ENCODE measurements at places on chromosomes 1 and 21.

GRCh38 chr1:206761159-206761768 is 9.3 kb upstream of the IL19 start:
- no peak for DNase-seq

DNA sequence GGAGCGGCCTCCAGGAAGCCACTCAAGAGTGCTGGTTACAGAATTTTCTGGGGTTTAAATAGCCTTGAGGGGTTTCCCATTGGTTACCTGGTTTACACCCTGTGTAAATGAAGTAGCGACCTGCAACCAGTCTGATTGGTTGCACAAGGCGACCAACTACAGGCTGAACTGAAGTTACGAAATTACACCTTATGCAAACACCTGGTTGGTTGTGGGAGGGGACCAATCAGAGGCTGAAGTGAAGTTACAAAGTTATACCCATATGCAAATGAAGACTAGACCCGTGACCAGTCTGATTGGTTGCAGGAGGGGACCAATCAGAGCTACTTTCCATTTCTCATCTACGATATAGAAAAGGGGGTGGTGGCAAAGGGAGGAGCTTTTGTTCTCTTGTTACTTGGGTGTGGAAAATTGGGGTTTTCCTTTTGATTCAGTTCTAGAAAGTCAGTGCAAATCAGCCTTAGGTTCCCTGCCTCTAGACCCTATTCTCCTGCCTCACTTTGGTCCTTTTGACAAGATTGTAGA is 22.2 kb upstream of the C1orf174 start:
- DNase-seq = no peak

GRCh38 chr1:25004355-25004754 is 74.3 kb upstream of the RUNX3 start:
- no peak for DNase-seq

- DNase-seq = no peak
Observed at GRCh38 chr1:30117685-30118084, 605.7 kb downstream of the MATN1 start.

- no peak for DNase-seq
Observed at GRCh38 chr1:56255516-56256152, 323.7 kb downstream of the PLPP3 start.

DNA sequence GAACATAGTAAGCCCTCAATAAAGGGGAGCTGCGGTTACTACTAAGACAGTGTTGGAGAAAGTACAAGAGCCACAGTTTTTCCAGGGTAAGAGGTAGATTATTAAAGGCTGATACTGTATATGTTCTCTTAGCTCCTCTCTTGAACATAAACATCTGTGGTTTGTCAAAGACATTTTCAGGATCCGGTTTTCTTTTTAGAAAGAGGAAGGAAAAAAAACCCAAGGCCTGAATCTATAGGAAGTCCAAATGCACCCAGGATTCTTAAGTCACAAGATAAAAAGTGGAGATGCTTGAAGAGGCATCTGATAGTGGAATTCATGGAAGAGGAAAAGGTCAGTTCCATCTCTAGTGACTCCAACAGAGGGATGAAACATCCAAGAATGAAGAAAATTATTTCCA is 24.6 kb upstream of the SLC45A3 start:
- no peak for DNase-seq

GRCh38 chr1:5622412-5622811 is 369.8 kb downstream of the NPHP4 start:
- DNase-seq = no peak

- no peak for DNase-seq
Observed at GRCh38 chr1:210705086-210705485, 376.4 kb downstream of the HHAT start.

GRCh38 chr1:82640352-82640751 is 839.6 kb downstream of the ADGRL2 start:
- no peak for DNase-seq

GRCh38 chr1:223844787-223845036 is 1.0 kb downstream of the TP53BP2 start:
- DNase-seq = no peak

GRCh38 chr1:178086766-178087165 is 7.1 kb upstream of the RASAL2 start:
- DNase-seq = peak; percentile 50

GRCh38 chr1:27136236-27136551 is 18.7 kb downstream of the SLC9A1 start:
- no peak for DNase-seq

GRCh38 chr1:163036671-163037070 is 32.5 kb upstream of the RGS4 start:
- peak; percentile 27 for DNase-seq

DNA sequence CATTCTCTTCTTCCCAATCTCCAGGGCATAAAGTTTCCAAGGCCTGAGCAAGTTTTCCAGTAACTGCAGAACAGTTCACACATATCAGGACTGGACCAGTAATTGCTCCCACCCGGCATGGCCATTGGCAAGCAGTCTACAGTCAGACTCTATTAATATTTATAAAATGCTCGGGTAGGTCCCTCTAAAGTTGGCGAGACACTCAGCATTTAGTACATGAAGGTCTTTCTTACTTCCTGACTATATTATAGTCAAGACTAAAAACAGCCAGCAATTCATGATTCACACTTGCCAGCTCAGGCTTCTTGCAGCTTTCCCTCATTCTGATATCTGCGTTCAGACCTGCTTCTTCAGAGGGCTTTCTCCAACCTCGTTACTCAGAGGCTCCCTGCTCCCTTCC is 25.4 kb downstream of the GADD45A start:
- peak; percentile 75 for DNase-seq

DNA sequence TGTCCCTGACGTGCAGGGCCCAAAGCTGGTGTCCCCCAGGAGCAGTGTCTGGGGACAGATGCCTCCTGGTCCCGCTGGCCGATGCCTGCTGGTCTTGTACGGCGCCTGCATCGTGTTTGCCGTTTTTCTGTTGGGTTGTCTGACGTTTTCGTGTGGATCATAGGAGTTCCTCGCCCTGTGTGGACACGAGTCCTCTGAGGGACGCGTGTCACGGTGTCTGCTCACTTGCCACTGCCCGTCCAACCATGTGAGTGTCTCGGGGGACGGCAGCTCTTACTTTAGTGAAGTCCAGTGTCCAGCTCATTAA is 7.4 kb downstream of the MIB2 start:
- DNase-seq = no peak

GRCh38 chr1:223201967-223202366 is 58.9 kb upstream of the TLR5 start:
- no peak for DNase-seq

- DNase-seq = no peak
Observed at GRCh38 chr1:43036932-43037331, 78.3 kb upstream of the SLC2A1 start.

GRCh38 chr1:41412748-41413147 is 51.5 kb downstream of the FOXO6 start:
- no peak for DNase-seq

DNA sequence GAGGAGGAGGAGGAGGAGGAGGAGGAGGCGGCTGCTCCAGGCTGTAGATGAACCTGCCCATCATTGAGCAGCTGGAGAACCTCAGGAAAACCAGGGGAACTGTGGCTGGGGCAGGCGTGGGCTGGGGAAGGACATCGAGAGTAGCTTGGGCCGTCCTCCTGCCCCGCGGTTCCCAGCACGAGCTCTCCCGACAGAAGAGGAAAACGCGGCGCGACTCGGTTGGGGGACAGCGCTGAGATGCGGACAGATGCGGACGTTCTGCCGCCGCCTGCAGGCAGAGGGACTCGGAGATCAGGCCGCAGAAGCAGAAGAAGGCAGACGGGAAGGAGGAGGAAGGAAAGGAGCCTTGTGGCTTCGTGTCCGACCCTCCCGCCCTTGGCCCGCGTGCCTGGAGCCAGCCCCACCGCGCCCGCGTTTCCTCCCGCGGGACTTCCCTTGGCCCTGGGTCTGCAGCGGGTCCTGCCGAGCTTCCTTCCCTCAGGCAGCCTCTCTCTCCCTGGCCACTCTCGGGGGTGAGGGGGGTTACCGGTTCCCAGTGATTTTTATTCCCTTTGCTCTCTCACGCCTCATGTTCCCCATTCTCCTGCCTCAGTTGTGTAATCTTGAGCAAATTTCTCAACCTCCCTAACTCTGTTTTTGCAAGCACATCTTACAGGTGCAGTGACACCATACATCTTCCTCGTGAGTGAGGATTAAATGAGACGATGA is 1.7 kb upstream of the TNFRSF9 start:
- peak; percentile 44 for DNase-seq

DNA sequence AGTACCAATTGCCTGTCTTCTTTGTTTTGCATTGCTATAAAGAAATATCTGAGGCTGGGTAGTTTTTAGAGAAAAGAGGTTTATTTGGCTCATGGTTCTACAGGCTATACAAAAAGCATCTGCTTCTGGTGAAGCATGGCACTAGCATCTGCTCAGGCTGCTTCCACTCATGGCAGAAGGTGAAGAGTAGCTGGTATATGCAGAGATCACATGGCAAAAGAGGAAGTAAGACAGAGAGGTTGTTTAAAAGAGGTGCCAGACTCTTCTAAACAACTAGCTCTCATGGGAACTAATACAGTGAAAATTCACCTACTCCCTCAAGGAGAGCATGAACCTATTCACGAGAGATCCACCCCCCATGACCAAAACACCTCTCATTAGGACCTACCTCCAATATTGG is 56.7 kb upstream of the GUCA2B start:
- DNase-seq = no peak

GRCh38 chr1:20448671-20449071 is 37.3 kb downstream of the CAMK2N1 start:
- no peak for DNase-seq

- no peak for DNase-seq
Observed at GRCh38 chr1:15627343-15627988, 10.2 kb downstream of the DDI2 start.

GRCh38 chr21:31755027-31755426 is 23.1 kb upstream of the SCAF4 start:
- DNase-seq = no peak

- DNase-seq = no peak
Observed at GRCh38 chr1:215423288-215423687, 143.8 kb upstream of the KCTD3 start.

DNA sequence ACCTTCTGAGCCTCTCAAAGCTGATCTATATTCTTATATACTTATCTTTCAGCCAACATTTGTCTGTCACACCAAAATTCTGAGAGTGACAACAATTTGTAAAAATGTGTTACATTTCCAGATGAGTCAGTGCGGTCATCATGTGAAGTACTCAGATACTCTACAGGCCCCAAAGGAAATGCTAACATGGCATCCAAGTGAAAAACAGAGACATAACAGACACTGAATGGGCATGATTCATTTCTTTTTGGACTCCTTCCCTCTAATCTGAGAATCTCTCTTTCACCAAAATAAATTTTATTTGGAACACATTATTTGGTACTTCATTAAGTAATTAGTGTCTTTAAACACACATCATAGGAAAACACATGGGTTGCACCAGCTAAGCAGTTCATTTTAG is 96.6 kb downstream of the SLC44A5 start:
- no peak for DNase-seq

DNA sequence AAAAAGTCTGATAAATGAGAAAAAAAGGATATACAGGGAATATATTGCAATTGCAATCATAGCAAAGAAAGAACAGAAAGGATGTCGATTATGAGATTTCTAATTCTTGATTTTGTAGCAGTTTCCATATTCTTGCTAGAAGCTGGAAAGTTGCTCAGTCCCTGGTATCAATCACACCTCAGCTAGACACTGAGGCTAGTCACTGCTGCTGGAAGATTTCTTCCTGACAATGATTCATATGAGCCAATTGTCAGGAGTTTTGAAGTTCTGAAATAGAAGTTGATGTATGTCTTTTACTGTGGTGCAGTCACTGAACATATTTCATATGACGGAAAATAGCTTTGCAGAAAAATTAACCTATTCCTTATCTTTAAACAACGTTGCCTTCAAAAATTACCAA is 208.4 kb upstream of the C1orf105 start:
- no peak for DNase-seq

GRCh38 chr1:205980237-205980870 is 22.8 kb downstream of the RAB7B start:
- no peak for DNase-seq

GRCh38 chr21:27487676-27488075 is 520.8 kb upstream of the ADAMTS5 start:
- no peak for DNase-seq

- no peak for DNase-seq
Observed at GRCh38 chr1:157166590-157166989, 28.4 kb upstream of the ETV3 start.

GRCh38 chr1:33396188-33397124 is 34.4 kb downstream of the PHC2 start:
- DNase-seq = peak; percentile 59

DNA sequence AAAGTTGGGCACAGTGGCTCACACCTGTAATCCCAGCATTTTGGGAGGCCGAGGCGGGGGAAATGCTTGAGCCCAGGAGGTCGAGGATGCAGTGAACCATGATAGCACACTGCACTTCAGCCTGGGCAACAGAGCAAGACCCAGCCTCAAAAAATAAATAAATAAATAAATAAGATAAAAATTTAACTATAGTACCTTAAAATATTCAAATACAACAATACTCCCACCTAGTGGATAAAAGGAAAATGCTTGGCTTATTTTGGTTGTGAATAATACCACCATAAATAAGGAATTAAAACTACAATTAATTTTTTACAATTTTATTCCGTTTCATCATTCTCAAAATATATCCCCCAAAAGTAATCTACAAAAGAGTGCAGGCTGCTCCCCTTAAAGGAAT is 8.1 kb downstream of the PSMG1 start:
- no peak for DNase-seq

All from brain microvascular endothelial cell (primary cell).